ENCODE measurements at places on chromosomes 6 and 20. TPM values are rescaled to one million over a fixed set of nuclear protein-coding genes. Genes with fewer than 3 reads are reported as not detected.

DNA sequence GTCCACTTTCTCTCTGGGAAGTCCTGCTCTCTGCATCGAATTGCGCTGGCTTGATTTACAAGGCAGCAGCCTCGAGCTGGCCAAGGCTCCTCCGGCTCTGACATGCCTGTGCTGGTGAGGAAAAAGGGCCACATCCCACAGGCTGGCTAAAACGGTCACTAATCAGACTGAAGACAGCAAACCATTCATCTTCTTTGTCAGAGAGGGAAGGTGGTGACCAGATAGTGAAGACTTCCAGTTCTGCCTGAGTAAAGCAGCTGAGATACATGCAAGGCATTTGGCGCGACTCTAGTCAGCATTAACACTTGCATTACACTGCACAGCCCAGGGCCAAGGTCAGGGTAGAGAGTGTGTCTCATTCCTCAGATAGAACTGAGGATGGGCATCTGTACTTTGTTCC, 203.2 kb upstream of the MAP3K7 start:
- DNase-seq, result no peak

Gene DEFB132
- total RNA-seq, result not detected

- DNase-seq, result no peak
Measured at GRCh38 chr20:46831633-46832011, 63.0 kb upstream of the EYA2 start.

Gene MED23
- 35.9 TPM for total RNA-seq

GRCh38 chr20:53133125-53133524, 161.0 kb downstream of the TSHZ2 start:
- no peak for DNase-seq

GRCh38 chr6:141259807-141260206, 872.9 kb upstream of the GJE1 start:
- no peak for DNase-seq

DNA sequence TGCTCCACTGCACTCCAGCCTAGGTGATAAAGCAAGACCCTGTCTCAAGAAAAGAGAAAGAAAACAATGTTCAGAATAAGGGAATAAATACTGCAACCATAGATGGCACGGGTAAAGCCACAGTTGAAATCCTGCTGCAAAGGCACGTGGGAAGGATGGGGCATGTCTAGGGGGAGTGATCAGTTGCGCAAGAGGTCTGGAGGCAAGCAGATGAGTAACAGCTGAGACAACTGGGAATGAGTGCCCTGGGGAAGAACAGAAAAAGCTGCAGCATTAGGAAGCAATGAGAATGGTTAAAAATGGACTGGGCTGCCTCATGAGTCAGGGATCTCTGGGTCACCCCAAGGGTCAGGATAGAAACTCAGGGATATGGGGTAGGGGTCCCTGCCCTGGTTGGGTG, 96.3 kb downstream of the GMPR start:
- no peak for DNase-seq

Gene SNPH
- total RNA-seq, result 8.8 TPM

Gene DIDO1
- total RNA-seq, result 104 TPM

Gene NINL
- total RNA-seq, result 2.2 TPM

Gene SULF2
- total RNA-seq, result 1.2 TPM

DNA sequence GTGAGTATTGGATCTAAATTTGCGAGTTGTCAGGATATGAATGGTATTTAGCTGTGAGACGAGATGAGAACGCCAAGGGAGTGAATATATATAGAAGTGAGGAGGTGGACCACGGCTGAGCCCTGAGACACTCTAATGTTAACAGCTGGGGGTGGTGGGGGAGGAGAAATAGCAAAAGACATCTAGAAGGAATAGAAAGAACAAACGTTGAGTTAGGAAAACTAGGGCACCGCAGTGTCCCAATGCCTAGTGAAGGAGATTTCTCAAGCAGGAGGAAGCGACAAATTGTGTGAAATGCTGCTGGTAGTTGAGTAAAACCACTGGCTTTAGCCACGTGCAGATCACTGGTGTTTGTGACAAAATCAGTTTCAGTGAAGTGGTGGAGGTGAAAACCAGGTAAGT, 56.9 kb downstream of the CD164 start:
- DNase-seq, result no peak

DNA sequence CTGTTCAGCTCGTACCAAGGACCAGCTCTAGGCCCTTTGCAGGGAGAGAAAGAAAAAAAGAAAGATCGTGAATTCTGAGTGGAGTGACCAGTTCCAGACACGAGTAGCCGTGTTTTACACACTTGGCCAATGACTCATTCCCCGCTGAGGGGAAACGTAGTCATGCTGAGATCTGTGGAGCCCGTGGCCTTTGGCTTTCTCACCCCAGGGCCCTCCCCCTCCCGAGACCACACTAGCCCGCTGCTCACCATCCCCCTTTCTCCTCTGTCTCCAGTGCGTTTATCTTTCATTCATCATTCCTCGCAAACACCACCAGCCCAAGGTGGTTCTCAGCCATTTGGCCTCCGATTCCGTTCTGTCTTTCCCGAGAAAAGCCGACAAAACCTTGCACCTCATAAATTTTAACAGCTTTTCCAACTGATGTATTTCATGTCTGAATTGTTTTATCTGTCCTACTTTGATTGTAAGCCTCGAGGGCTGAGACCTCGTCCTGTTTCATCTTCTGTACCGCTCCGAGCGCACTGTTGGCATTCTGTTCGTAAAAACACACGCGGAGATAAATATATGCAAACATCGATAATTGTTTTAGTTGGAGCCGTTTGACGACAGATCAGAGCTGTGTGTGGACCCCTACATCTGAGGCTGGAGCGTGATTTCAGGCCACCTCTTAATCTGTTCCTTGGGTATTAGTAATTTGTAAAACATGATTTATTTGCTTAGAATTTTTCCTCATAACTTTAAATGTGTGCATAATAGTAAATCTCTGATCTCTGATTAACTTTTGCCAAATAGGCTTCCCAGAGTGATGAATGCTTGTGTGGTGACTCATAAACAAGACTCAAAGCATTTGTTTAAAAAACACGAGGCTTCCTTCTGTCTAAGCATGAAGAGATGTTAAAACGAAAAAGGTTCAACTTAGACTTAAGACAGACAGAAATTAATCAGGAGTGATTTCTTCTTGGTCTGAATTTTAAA, 336.6 kb downstream of the CDH4 start:
- no peak for DNase-seq

GRCh38 chr20:10906834-10907233, 233.0 kb upstream of the JAG1 start:
- DNase-seq, result no peak

DNA sequence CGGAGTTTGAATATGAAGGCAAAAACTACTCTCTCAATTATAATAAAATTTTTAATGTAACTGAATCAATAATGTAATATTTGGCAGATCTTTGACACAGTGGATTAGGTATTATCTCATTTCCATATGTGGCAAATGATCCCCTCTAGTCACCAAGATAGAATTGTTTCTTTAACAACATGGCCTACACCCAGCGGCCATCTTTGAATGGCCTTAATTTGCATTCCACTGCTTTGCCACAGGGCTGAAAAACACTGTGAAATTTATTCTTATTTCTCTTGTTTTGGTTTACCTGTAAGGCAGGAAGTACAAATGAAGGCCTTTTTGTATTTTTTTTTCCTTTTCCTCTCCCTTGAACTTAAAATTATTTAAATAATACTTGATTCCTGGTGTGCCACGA, 162.6 kb upstream of the SCGN start:
- DNase-seq, result no peak

- DNase-seq, result no peak
Measured at GRCh38 chr6:135474362-135474761, 23.2 kb downstream of the AHI1 start.

Gene SNAP91
- not detected for total RNA-seq

DNA sequence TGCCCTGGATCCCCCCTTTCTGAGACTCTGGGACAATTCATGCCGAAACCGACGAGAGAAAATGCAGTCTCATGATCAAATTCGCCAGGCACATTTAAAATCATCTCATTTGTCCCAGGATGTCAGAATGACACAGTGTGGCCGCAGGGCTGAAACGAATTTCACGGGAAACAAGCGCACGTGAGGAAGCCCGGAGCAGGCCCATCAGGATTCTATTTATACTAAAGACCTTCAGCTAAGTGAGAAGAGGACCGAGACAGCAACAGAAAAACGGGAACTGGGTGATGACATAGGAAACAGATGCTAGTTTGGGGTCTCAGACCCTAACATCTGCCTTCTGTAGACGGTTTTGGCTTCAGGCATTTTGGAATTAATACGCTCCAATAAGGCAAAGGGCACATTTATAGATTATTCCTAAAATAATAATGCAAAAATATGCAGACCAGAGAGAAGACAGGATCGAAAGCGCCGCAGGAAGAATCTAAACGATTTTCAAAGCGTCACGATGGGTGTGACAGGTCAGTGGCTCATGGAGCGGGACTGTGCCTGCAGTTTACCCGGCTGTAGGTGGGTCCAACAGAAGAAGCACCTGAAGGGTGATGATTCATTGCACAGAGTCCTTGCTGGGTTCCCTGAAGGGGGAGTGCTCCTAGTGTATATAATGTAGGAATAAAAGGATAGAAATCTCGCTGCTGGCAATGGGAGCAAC, 80.8 kb upstream of the MPC1 start:
- no peak for DNase-seq

DNA sequence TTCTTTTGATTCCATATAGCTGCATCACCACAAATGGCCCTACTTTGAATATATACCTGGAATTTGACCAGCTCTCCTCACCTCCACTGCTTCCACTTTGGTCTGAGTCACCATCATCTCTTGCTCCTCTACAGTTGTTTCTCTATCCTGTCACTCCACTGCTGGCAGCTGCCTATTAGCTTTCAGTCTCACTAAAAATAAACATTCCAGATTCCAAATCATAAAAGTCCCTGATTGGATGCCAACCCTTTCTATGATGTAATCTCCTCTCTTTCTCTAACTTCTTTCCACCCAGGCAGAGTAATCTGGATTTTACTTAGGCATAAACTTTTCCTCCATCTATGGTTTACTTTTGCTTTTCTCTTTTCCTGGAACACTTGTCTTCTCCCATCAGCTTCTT, 49.1 kb downstream of the RFPL4B start:
- no peak for DNase-seq

- DNase-seq, result no peak
Measured at GRCh38 chr6:142975365-142975764, 30.4 kb upstream of the HIVEP2 start.

Gene LTB
- total RNA-seq, result 426 TPM

DNA sequence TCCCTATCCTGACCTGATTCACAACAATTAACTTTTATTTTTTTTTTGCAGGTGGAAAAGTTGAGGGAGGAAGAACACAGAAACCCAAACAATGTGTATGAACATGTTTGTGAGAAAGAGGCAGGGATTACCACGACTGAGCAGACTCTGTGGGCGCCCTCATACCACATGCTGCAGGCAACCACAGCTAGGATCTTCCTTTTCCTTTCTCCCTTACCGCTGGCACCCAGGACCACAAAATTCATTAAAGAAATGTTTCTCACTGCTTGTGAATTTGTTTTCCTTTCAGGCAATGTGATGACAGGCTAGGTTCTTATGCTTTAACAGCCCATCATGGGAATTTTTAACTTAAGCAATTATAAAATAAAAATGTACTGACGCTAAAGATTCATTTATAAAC, 287.1 kb downstream of the GMDS start:
- no peak for DNase-seq

DNA sequence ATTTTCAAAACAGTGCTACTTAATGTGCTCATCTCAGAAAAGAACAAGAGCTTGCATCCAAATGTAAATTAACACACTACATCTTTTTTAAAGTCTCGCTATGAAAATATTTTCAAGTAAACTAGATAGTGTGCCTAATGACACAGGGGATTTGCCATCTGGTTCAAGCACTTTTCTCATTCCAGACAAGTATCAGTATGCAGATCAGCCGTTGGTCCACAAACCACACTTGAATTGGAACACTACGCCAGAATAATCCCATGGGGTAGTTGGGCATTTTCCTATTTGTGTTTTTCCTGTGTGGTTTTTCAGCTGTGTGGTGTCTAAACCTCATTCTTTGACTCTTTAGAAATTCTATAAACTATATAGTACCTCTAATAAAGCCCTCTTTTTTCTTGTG, 256.2 kb downstream of the EPHA7 start:
- DNase-seq, result no peak

GRCh38 chr6:105867277-105867676, 218.9 kb upstream of the PRDM1 start:
- DNase-seq, result no peak

Gene SPAG4
- total RNA-seq, result 3.8 TPM

DNA sequence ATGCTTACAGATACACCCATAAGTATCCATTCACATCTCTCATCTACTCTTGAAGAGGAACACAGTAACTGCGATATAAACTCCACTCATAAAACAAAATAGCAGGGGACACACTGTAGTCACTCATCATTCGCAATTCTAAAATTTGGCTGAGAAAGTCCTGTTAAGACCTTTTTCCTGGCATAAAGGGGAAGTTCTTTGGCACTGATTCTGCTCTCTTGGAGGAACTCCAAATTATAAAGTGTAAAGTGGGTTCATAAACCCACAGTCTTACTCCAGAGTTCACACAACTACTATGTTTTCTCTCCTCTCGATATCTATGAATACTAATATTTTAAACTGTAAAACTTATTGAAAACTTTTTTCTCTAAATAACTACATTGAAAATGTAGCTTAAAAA, 80.6 kb downstream of the ADGB start:
- no peak for DNase-seq

Gene NRN1
- total RNA-seq, result 49.8 TPM

Gene PSORS1C2
- not detected for total RNA-seq

DNA sequence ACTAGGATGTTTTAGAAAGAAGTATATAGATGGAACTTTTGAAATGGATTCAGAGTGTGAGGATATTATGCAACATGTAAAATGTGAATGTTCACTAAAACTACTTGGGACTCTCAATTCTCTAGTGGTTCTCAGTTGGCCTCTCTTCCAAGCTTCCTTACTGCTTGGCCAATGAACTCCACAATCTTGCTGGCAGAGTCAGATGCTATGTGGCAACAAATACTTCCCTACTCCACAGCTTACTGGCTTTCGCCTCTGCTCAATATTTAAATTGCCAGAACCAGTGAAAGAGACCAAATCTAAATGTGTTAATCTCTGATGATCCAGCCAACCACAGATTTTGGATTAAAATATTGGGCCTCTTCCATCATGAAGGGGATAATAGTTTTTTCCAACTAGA, 138.4 kb downstream of the HTR1B start:
- no peak for DNase-seq

GRCh38 chr6:131807644-131808459, at the start of gene ENPP1:
ENPP1 (plus strand) TSS chr6:131808020; CDS start chr6:131808036, 16 bp downstream.
- peak; percentile 64 for DNase-seq

GRCh38 chr6:145244349-145245100, 490.8 kb downstream of the EPM2A start:
- DNase-seq, result no peak

Gene CTCFL
- total RNA-seq, result not detected

DNA sequence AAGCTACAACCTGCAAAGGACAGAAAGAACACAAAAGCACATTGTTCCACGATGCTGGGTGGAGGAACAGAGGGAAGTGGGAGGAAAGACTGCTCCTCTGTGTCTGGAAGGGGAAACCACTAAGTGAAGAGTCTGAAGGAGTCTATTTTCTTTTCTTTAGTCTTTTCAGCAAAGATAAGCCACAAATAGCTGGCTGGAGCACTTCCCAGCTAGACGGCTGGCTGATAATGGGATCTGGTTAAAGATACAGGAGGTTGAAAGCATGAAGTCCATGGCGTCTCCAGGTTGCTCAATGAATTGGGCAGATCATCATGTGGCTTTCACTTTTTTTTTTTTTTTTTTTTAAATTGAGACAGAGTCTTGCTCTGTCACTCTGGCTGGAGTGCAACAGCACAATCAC, 154.0 kb upstream of the KCNG1 start:
- no peak for DNase-seq

Gene OR2B3
- total RNA-seq, result not detected
